Fibroblast of pulmonary artery (primary cell): ENCODE measurements at places on chromosomes 3 and 15.
A peak's percentile ranks its signal among the peaks of the same experiment; 100 is the strongest.

GRCh38 chr3:168262887-168263286 lies 167.2 kb upstream of the GOLIM4 start:
- DNase-seq: no peak

DNA sequence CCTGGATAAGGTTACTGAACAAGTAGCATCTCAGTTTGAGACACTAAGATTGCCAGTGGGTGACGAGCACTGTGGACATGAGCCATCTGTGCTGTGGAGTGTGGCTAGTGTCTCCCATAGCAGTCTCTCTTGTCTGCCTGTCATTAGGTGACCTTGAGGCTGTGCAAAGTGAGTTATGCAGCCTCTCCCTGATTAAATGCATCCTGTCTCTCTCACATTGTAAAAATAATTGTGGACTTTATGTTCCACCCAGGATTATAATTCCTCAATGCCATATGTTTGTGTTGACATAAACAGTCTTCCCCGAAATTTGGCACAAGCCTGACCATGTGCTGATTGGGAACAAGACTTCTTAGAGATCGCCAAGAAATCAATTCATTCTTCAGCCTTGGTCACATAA lies 168.9 kb downstream of the MYRIP start:
- DNase-seq: no peak

DNA sequence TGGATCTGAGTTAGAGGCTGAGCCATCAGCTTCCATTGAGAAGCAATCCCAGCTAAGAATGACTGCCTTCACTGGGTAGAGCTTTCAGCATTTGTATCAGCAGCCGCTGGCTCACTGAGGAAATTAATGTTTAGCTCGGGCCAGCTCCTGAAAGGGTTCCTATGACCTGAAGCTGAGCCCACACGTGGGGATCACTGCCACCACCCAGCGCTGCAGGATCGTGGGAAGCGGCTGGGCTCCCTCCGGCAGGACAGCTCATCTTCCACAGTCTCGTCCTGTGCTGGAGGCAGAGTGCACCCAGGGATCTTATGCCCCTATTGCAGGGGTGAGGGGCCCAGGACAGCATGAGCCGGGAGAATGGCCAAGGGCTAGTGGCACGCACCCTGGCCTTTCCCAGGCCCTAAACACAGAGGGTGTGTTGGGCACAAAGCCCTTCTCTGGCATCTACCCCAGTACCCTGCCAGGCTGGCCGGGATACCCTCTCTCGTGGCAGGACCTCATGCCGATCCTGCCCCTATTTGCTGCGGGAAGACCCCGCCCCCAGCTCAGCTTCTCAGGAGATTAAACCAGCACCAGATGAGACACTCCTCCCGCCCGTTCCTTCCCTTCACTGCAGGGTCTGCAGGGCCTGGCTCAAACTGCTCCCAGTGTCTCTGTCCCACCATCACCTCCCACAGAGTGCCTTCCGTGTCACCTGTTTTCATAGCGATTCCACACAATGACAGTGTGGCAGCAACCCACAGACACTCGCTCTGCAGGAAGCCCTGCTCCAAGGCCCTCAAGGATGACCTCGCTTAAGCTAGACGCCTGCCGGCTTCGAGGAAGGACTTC lies 28.5 kb downstream of the KLHL25 start:
- DNase-seq: no peak

GRCh38 chr3:20080956-20081554 lies 40.8 kb downstream of the KAT2B start:
- DNase-seq: peak; percentile 13

- no peak for DNase-seq
Observed at GRCh38 chr15:77595231-77595630, 37.5 kb downstream of the LINGO1 start.

GRCh38 chr3:29763115-29763514 lies 482.2 kb downstream of the RBMS3 start:
- no peak for DNase-seq

DNA sequence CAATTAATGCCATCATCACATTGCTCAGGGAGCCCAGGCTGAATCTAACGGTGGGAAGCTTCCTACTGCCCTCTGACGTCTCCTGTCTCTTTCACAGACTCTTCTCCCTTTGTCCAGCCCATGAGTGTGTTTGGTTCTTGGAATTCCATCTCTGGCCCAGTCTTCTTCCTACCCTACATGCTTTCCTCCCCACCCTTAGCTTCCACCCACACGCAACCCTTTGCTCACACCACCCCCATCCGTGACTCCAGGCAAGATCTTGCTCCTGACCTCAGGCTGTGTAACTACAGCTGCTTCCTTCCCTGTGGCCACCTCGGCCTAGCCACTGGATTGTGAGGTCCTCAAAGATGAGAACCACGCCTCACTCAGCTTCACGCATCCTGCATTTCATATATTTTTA lies 72.3 kb upstream of the THBS1 start:
- no peak for DNase-seq

DNA sequence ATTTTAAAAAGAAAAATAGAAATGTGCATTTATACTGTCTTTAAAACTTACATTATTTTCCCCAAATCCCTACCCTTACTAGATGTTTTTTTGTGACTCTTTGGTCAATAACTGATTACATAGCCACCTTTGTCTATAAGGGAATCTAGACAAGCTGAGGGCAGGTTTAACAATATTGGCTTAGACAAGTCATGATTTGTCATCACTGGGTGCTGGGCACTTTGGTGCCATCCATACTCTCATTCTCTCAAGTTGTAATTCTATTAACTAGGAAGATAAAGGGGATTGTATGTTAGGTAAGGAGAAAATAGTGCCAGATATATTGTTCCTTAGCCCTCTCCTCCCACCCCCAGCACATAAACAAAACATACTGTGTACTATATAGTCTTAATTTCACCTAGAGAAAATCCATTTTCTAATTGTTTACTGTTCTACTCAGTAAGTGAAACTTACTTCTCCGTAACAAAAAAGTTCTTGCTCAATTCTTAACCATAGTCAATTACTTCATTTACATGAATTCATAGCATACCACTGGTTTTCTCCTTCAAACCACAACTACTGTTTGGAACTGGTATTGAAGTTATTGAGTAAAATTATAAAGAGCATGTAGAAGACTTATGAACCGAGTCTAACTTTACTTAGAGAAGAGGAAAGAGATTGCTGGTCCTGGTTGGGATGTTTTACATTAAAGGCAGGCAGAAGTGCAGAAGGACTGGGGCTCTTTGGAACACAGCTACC lies 877.1 kb downstream of the PDCD6IP start:
- DNase-seq: peak; percentile 26

GRCh38 chr3:101066711-101067129 lies 73.5 kb upstream of the ABI3BP start:
- DNase-seq: peak; percentile 46

- DNase-seq: peak; percentile 96
Observed at GRCh38 chr3:134364061-134364935, 9.9 kb downstream of the AMOTL2 start.

GRCh38 chr3:132418916-132419315 lies 1.6 kb downstream of the DNAJC13 start:
- DNase-seq: peak; percentile 40

- peak; percentile 93 for DNase-seq
Observed at GRCh38 chr3:190585805-190586630, 72.1 kb downstream of the IL1RAP start.

- peak; percentile 54 for DNase-seq
Observed at GRCh38 chr3:191331388-191331787, 1.1 kb upstream of the UTS2B start.

DNA sequence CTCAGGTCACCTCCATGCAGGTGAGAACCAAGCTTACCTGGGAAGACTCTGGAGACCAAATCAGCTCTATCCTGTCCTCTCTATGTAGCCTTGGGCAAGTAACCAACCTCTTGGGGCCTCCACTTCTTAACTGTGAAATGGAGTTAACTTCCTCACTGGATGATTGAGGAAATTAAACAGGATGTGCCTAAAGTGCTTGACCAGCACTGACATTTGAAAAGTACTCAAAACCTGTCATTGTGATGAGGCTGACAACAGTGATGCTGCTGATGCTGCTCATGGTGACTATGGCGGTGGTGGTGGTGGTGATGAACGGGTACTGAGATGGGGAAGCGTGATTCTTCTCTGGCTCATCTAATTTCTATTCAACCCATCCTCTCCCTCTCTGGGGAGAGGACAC lies 22.3 kb downstream of the VIPR1 start:
- no peak for DNase-seq
